Aorta (tissue), 5 donors: ENCODE measurements at places on chromosomes 2 and 18. TPM values are rescaled to one million over a fixed set of nuclear protein-coding genes. Genes with fewer than 3 reads are reported as not detected.
A peak's percentile ranks its signal among the peaks of the same experiment; 100 is the strongest.

- no peak for DNase-seq
Measured at GRCh38 chr2:150552041-150552820, 64.8 kb upstream of the RND3 start.

GRCh38 chr2:43086451-43087221 is 139.8 kb downstream of the ZFP36L2 start:
- peak; percentile 89 for DNase-seq

- no peak for DNase-seq
Measured at GRCh38 chr2:206824087-206824618, 58.7 kb downstream of the FASTKD2 start.

- peak; percentile 93 for DNase-seq
Measured at GRCh38 chr2:119544075-119544938, at the start of gene CFAP221. Gene CFAP221 (plus strand): TSS chr2:119544449. CDS start chr2:119546132, 1,683 bp downstream.

The FOXD4L1 gene
- 0.16 TPM for total RNA-seq

The DSC1 gene
- not detected for total RNA-seq
